ENCODE measurements at places on chromosomes 1 and 21.

- no peak for DNase-seq
Observed at GRCh38 chr1:100909018-100909417, 13.1 kb downstream of the SLC30A7 start.

DNA sequence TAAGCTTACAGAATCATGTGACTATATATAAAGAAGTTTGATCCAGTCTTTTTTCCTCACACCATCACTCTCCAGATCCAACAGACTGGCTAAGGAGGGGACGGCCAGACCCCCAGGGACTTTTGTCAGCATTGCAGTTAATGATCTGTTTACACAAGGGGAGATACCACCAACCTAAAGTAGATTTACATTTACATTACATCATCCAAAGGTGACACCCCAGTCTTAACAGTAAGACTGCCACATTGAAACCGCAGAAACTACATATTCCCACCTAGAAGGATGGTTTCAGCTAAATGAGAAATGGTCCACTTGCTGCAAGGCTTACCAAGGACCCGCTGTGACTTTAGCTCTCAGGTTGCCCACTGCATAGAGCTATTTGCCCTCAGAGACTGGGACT lies 3.4 kb downstream of the RCAN1 start:
- DNase-seq, result no peak

DNA sequence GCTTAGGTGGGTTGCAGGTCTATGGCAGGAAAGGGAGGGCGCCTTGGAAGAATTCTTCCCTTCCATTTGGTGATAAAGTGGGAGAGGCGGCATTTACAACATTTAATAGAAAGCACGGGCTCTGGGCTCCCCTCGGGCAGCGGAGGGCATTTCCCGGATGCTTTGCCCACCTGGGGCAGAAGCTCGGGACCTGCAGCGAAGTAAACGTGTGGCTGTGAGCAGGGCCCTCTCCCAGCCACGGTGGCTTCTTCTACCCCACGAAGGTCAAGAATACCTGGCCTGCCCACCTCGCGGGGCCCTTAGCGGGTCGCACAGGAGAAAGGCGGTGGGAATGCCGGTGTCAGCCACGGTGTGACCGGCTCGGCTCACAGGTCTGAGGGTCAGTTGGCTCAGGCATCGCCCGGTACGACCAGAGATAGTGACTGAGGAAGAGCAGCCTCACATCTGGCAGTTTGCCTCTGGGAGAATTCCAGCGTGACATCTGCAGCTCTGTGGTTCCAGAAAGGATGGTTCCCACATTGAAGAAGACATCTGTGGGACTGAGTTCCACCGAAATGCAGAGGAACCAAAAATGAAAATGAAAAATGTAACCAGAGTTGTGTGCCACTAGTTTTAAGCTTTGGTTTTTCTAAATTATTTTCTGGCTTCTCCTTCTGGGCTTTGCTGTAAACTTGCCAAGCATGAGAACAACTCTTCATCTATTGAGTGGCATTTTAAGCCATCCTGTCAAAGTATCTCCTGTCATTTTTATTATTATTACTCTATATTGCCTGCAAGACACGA lies 720 bp upstream of the F3 start:
- DNase-seq, result no peak

DNA sequence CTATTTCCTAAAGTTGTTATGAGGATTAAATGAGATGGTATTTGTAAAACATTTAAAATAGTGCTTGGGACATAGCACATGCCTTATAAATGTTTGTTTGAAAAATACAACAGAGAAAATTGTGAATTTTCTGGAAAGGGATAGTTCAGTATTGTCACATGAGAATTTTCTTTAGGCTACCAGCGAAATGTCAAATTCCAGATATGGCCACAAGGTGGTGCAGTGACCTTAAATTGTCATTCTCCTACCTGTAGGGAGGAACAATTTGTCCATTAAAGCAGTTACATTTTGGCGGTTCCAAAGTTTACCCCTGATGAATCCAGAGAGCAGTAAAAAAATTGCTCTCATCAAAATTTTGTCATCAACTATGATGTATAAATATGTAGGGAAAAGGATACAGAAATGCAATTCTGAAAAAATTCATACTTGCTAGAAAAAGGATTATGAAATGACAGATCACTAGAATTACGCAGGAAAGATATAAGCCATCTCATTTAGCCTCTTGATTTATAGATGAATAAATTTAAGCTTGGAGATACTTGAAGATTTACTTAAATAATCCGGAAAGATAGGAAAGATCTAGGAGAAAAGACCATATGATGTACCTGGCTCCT lies 50.2 kb upstream of the TSHB start:
- no peak for DNase-seq

DNA sequence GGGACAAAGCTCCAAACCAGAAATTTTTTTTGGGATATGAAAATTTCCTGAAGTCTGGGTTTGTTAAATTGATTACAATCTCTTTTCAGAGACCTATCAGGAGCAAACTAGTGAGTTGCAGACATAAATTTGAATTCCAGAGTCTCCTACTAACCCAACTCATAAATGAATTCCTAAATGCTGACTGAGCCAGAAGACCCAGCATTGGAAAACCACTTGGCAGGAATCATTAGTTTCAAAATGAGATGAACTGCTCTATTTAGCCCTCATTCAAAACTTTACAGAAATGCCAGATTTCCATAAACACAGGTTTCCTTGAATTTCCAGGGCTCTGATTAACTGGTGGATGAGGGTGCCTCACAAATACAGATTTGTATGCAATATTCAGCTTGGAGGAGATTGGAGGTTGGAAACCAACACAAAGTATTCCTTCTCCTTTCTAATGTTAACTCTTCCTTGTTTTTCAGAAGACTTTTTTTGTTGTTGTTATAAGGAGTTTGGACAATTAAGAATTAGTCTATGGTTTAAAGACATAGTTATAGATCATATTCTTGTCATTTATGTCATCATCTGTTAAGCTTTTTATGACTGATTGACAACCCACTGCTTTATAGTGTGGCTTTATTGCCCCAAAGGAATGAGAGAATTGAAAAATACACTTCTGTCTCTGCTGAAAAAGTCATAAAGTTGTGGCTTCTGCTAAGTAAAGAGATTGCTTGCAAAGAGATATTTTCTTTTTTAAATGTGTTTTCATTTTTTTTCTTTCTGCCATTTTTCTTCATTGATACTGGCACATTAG lies 222.8 kb downstream of the HLX start:
- DNase-seq, result peak; percentile 34

- no peak for DNase-seq
Observed at GRCh38 chr1:231733672-231734071, 107.1 kb downstream of the DISC1 start.

DNA sequence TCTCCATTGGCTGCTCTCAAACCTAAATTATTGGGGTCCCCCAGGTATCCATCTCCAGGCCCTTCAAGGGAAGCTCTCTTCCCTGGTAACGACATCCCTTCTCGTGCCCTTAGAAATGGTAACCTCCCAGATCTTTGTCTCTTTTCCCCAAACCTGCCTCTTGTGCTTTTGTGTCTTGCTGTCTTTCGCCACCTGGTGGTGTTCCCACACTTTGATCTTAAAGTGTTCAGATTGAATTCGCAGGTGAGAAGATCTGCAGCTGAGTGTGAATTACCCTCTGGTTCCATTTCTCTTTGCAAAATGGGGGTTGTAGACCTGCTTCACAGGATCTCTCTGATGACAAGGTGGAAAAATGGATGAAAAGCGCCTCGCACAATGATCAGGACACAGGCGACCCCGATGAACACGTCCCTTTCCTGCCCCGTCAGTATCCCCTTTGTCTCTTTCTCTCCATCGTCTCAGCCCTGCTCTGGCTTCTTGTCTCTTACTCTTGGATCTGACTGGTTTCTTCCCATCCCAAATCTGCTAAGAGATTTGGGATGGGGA lies 53.1 kb downstream of the DOP1B start:
- no peak for DNase-seq

GRCh38 chr1:12697397-12697796 lies 18.5 kb upstream of the AADACL3 start:
- DNase-seq, result no peak

GRCh38 chr1:54111624-54112023 lies 41.2 kb downstream of the CDCP2 start:
- DNase-seq, result no peak

DNA sequence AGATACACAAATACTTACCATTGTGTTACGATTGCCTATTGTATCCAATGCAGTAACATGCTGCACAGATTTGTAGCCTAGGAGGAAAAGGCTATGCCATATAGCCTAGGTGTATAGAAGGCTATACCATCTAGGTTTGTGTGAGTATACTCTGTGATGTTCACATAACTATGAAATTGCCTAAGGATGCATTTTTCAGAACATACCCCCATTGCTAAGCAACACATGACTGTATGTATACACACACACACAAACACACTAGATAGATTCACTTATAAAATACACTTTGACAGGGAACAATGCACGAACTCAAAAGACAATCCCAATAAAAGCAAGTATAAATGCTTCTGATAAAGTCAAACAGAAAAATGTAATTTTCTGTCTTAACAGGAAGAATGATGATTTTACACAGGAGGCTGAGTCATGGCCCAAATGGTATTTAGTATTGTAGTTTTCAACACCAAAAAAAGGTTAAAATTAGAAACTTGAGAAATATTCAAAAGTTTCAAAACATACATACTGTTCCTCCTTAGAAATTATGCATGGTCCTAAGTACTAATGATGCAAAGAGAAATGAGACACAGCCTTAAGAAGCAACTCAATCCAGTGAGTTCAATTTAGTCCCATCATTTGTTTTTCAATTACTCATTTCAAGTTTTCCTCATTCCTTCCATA lies 12.2 kb downstream of the FH start:
- DNase-seq, result no peak

- DNase-seq, result no peak
Observed at GRCh38 chr1:22808676-22809483, 98.2 kb downstream of the EPHB2 start.

DNA sequence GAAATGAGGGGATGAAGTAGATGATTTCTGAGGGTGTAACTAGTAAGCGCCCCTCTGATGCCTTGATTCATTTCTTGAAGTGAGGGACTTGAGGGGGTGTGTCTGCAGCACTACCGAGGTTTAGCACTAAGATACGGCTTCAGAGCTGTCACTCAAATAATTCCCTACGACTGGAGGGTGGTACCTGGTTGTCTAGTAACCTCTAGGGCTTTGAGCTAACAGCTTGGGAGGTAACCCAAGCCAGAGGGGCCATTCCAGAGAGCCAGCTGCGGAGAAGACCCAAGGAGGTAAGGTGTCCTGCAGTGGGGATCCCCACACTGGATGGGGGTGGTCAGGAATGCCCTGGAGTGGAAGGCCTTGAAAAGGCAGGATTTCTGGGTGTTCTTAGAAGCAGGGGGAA lies at the start of gene TTC24:
Gene TTC24, plus strand, starts transcription at position 252 of the 400 bp plus-strand sequence. CDS start 1,642 bp downstream, outside the sequence.
- no peak for DNase-seq

DNA sequence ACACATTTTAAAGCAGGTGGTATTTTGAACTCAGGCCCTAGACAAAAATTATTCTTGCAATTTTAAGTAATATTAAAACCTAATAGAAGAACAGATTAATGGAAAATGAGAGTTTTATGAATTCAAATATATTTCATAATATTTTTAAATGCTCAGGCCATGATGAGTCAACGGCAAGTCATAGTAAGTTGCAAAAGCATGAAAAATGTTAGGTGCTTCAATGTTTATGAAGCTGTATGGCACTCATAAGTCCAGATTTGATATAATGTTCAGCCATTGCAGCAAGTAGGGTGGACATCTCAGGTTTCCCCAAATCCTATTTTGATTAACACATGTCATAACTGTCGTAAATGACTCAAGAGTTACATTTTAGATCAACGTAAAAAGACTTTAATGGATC lies 112.6 kb downstream of the GRIK1 start:
- DNase-seq, result no peak

DNA sequence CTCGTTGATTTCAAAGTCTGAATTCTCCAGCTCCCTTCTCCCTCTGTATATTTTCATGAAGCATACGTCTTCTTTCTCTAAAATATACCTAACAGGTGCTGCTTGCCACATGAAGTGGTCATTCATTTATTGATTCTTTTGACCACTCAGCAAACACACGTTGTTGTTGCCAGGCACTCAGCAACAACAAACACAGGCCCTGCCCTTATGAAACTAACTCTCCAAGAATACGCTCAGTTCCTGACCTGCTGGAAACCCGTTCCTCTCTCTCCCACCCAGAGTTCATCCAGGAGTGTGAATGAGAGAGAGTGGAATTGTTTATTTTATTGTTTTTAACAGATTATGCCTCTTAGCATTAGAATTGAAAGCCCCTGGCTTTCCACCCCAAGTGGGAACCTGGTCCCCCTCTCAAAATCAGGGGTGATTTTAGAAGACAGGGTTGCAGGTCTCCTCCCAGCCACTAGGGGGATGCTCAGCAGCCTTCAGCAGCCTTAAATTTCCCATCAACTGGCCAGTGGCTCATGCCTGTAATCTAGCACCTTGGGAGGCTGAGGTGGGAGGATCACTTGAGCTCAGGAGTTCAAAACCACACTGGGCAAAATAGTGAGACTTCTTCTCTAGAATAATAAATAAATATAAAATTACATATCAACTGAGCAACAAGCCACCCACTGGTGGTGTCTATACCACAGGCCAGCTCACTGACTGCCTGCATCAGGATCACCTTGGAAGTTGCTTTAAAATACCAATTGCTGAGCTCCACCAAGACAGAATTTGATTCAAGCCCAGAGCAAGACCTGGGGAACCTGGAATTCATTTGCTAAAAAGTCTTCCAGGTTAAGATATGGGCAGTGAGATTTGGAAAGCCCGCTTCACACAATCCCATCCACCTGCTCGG lies 181.0 kb upstream of the KLHDC7A start:
- DNase-seq, result no peak

- DNase-seq, result no peak
Observed at GRCh38 chr21:42684109-42684916, 30.9 kb downstream of the PDE9A start.

DNA sequence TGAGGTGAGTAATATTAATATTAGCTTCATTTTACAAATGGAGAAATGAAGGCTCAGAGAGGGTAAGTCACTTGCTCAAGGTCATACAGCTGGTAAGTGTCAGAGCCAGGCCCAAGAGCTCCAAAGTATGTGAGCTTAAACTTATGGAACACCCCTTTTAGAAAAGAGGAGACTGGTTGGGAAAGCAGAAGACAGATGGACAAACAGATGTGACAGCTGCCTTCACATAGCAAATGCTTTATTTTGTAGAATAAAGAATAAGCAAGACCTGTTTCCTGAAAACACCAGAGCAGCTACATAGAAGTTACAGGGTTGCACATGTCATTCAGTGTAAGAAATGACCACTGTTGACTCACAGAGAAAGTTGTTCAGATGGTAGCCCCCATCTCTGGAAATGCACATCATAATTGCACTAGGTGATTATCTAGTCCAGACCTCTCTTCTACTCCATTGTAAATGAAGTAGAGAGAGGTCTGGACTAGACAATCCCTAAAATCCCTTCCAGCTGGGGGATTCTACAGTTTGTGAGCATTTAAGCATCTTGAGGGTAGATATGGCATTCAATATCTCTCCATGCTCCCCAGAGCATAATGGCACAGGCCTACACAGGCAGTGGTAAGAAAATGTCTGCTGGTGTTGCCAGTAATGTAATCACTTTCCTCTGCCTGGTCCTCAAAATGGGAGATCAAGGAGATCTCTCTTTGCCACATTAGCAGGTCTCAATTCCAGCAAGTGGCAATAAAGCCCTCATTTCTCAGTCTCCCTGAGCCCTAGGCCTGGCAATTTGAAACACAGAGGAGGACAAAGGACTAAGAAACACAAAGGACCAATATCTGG lies 188.2 kb upstream of the FGGY start:
- DNase-seq, result no peak

- DNase-seq, result no peak
Observed at GRCh38 chr1:151165281-151165737, 393 bp downstream of the LYSMD1 start.
